Muscle of arm (tissue), 14 donors: ENCODE measurements at places on chromosomes 4 and X. TPM values are rescaled to one million over a fixed set of nuclear protein-coding genes. Genes with fewer than 3 reads are reported as not detected.

GRCh38 chrX:2325076-2325784, 175.5 kb downstream of the DHRSX start:
- peak; percentile 83 for DNase-seq

The ARHGEF38 gene
- 0.13 TPM for polyA plus RNA-seq

- DNase-seq, result no peak
Observed at GRCh38 chr4:6732441-6733357, 16.7 kb downstream of the BLOC1S4 start.

- DNase-seq, result no peak
Observed at GRCh38 chrX:11189097-11189496, 78.0 kb downstream of the HCCS start.

The BRS3 gene
- polyA plus RNA-seq, result not detected

DNA sequence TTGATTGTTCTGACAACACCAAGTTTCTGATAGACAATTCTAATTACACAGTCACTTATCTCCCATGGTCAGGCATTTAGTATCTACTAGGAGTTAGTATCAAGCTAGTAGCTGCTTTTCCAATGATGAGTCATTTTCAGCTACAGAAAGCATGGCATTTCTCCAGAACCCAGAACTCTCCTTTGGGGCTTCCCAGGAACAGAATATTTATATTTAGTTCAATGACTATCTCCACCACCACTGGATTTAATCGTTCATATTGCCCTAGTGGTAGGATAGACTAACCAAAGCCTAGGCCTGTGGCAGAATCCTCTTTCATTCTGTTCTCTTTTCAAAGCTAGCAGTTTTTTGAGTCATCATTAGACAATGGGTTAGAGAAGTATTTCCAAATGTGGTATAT, 569.4 kb downstream of the GABRG1 start:
- no peak for DNase-seq

- DNase-seq, result no peak
Observed at GRCh38 chr4:40811956-40812355, 62.2 kb downstream of the NSUN7 start.

GRCh38 chrX:48913605-48914366, 2.3 kb upstream of the SLC35A2 start:
- DNase-seq, result no peak

DNA sequence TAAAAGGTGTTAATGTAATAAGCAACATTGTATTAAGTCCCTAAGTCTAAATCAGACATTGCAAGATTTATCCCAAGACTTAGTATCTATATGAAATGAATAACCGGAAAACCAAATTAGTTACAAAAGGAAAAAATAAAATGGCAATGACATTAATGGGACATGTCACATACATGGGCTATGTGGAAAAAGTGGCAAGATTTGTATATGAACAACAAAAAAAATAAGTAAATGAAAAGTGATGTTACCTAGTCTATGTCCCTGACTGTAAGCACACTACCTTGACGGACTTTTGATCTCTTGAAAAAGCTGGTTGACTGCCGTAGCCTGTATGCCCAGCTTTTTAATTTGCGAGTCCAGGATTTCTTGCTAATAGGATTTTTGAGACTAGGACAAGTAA, 55.5 kb upstream of the FAM120C start:
- no peak for DNase-seq

The CNGA2 gene
- polyA plus RNA-seq, result not detected

DNA sequence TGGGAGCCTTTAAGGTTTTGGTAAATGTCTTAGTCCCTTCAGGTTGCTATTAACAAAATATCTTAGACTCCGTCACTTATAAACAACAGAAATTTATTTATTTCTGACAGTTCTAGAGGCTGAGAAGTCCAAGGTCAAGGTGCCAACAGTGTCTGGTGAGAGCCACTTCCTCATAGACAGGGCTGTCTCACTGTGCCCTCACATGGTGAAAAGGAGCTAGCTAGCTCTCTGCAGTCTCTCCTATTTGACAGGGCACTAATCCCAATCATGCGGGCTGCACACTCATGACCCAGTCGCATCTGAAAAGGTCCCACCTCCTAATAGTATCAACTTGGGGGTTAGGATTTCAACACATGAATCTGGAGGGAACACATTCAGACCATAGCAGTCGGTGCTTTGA, 63.4 kb upstream of the KLF3 start:
- no peak for DNase-seq

- no peak for DNase-seq
Observed at GRCh38 chr4:7217474-7218321, 25.4 kb downstream of the SORCS2 start.

DNA sequence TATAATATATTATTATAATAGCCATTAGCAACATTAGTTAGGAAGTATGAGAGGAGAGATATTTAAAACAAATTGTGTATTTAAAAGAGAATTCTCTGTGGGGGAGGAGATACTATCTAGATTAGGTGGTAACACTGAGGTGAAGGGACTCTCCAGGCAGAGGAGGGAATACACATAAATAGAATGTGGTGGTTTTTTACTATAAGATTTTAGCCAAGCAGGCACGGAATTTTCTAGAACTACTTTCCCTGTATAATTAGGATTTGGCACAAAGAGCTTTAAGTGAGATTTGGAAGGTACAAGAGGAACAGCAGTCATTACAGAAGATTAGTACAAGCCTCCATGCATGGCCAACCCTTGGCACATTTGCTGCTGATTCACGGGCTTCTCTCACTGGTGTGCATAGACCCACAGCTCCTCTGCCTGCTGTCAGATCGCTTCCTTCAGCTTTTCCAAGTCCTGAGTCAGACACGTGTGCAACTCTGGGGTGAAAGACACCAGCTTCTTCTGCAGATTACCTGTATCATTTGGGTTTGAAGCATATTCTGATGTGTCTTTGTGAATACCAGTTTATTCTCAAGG, 685.5 kb downstream of the KCTD8 start:
- no peak for DNase-seq

The XPNPEP2 gene
- not detected for polyA plus RNA-seq

- no peak for DNase-seq
Observed at GRCh38 chr4:56426273-56426672, 9.1 kb downstream of the PPAT start.

DNA sequence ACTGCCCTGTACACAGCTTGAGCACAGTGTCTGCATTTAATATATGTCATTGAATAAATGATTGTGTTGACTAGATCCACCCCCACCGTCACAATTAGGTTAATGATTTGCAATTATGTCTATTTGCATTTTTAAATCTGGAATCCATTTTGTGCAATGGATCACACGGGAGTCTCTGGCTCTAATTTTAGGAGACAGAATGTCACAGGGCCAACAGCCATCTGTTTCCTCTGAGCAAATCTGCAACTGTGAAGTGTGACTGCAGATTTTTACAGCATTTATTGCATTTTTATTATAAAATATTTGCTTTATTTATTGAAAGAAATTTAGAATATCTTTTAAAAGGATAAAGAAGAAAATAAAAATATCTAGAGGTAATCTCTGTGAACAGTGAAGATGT, 316.8 kb downstream of the HS3ST1 start:
- DNase-seq, result no peak

DNA sequence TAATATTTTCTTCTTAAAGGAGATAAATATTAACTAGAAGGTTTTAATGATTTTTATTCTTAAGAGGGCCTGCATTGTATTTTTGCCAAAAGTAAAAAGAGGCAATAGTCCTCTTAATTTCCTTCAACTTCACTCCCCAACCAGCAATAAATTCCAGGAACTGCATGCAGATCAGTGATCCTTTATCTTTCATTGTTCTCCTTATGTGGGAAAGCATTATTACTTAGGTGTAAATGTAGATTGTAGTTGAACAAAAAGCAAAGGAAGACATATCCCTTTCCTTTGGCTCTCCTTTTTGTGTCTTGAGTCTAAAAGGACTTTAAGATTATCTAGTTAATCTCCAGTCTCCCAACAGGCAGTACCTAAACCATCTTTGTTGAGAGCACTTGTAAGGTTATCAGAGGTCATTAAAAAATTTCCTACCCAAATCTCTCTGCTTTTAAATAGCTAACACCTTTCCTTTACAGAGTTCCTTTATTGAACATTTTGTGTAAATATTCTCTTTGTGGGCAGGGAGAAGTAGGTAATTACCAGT, 55.3 kb downstream of the RAPGEF2 start:
- no peak for DNase-seq

The PAGE2B gene
- polyA plus RNA-seq, result not detected

DNA sequence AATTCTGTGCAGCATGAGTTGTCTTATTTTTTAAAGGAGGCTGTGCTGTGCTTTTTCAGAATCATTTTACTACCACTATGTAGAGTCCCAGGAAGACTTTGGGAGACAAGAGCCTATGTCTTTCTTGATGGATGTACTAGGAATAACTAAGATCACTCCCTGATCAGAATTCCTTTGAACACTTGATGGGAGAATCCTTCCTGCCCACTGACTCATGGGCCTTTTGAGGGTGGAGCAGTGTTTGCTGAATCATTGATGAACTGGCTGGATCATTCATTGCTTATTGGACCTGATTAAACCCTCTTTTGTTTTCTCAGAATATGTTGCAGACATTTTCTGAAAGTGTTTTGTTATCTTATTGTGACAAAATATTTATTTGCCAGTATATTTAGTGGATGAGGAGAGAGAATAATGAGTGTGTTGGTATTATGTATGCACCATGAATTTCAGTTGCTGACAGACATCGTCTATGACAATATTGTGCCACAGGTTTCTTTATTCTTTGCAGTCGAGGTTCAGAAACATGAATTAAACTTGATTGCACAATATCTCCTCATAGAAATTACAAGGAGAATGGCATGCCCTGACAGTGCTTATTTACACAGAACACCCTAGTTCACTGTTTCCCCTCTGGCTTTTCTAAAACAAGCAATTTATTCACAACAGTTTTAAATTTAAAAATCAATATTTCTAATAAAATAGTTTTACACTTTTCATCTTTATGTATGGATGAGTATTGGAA, 36.3 kb downstream of the POU4F2 start:
- no peak for DNase-seq

DNA sequence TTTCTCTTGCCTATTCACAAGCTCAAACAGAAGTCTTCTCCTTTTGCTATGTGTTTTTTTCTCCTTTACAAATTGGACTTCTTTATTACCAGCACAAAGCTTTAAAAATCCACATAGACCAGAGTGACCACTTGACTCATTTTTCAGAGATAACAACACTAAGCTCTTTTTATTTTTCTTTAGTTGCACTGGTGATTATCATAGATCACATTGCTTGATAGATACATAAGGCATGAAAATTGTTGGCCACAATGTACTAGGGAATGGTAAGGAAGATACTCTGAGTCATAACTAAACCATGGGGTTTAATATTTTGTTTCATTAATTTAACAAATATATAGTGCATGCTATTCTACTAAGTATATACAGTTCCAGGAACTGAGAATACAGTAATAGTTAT, 159.0 kb downstream of the GASK1B start:
- no peak for DNase-seq

DNA sequence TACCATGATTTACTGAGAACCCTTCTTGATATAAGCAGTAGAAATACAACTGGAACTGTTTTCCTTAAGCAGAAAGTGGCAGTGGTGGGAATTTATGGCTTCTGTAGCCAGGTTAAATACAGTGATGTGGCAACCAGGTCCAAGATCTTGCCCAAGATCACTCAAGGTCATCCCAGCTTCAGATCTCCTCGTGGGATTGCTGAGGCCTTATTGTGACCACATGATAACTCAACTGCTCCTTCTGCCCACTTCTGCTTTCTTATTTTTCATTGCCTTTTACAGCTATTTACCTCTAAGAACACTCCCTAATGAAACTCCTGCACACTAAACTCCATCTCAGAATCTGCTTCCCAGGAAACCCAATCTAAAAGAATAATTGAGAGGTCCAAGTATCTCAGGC, 12.4 kb upstream of the CYBB start:
- no peak for DNase-seq

DNA sequence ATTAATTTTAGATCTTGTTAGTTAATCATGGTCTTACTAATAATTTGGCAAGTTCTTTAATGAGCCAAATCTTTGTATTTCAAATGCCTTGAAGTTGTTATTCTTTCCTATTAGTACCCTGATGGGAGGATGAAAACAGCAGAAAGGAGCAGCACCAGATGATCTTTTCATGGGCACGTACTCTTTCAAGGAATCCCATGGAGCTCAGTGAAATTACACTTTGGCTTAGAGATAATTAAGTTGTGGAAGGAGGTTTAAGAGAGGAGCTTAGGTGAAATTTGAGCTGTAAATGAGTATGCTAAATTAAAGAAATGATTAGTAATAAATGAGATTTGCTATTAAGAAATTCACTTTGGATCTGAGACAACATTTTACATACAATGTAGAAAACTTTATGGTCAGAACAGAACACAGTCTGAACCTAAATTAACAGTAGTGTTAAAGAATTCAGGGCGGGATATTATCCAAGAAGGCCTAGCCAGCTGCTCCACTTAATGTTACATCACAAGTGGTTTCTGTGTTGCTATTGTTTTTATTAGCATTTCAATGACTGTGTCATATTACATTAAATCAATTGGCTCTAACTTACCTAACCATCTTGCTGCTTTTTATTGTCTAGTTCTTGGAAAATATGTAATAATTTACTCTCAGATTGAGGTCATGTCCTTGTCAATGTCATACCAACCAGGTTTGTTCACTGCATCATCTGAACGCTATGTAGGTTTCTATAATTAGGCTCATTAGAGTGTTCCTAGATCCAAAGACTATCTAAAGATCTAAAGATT, 3.9 kb downstream of the MTHFD2L start:
- DNase-seq, result no peak

- no peak for DNase-seq
Observed at GRCh38 chrX:3216581-3217180, 129.8 kb downstream of the MXRA5 start.

The PDE5A gene
- 20.7 TPM for polyA plus RNA-seq

- no peak for DNase-seq
Observed at GRCh38 chrX:15653961-15654360, 10.6 kb downstream of the CLTRN start.

- DNase-seq, result no peak
Observed at GRCh38 chrX:79452881-79453280, 85.7 kb upstream of the ITM2A start.

DNA sequence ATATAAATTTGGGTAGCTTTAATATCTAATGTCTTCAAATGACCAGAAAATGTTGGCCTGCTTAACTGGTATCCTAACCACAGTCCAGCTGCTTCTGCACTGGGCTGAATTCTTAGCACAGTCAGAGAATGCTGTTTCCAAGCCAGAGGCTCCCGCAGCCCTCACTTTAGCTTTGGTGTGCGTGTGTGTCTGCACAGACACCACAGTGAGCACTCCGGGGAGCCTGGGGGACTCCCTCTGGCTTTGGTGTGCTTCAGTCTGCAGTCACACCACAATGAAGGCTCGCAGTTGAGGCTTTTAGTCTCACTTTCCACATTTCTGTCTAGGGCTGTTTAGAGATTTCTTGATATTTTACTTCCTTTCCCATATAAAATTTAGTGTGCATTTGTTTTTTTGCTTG, 53.6 kb downstream of the APOO start:
- DNase-seq, result no peak
